ENCODE measurements at places on chromosomes 12 and 14.

- no peak for DNase-seq
Observed at GRCh38 chr12:108896336-108896735, 16.4 kb downstream of the DAO start.

- DNase-seq = peak; percentile 65
Observed at GRCh38 chr12:86261142-86261541, 5.0 kb upstream of the MGAT4C start.

DNA sequence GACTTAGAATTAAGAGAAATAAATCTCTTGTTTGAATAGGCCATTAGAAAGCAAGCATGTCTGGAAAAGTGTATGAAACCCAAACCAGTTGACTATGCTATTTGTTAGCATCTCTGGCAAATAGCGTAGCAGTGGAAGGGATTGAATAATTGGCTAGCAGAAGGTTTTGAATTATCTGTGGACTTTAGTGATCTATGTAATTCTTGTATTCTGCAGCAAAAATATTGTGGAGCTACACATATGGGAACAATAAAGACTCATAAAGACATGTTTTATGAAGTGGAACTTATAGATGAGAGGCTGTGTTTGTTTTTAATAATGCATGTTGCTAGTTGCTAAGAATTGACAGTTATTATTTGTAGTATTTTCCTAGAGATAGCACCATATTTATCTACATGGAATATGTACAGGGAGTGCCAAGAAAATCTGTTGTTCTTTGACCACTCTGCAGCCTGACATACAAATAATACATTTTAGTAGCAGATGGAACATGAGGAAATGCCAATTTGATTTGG, 4.7 kb downstream of the SRGAP1 start:
- no peak for DNase-seq

DNA sequence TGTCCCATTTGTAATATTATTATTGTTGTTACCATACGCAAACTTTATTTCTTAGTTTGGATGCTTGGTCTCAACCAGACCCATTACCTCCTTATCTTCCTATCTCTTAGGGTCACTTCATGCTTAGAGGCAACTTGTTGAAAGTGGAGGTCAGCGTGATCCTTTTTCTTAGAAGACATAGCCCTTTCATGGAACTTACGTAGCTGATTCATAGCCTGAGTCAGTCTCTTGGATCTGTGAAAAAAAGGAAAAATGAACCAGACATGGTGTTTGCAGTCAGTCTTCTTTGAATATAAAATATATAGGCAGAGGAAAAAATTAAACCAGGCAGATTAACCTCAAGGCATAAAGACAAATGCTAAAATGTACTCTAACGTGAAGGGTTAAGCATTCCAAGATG, 613.7 kb downstream of the DIO2 start:
- DNase-seq = peak; percentile 73

DNA sequence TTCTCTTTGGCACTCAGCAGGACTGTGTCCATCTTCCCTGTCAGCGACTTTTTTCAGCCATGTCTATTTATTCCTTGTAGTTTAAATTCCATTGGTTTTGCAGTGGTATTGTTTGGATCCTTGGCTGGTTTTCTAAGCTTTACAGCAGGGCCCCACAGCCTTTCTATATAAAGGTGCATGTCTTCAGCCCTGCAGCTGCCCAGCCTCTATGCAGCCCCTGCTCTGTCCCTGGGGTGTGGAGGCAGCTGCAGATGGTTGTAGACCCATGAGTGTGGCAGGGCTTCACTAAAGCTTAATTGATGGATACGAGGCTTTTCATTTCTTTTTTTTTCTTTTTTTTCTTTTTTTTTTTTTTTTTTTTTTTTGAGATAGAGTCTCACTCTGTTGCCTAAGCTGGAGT, 29.7 kb downstream of the SFSWAP start:
- no peak for DNase-seq

DNA sequence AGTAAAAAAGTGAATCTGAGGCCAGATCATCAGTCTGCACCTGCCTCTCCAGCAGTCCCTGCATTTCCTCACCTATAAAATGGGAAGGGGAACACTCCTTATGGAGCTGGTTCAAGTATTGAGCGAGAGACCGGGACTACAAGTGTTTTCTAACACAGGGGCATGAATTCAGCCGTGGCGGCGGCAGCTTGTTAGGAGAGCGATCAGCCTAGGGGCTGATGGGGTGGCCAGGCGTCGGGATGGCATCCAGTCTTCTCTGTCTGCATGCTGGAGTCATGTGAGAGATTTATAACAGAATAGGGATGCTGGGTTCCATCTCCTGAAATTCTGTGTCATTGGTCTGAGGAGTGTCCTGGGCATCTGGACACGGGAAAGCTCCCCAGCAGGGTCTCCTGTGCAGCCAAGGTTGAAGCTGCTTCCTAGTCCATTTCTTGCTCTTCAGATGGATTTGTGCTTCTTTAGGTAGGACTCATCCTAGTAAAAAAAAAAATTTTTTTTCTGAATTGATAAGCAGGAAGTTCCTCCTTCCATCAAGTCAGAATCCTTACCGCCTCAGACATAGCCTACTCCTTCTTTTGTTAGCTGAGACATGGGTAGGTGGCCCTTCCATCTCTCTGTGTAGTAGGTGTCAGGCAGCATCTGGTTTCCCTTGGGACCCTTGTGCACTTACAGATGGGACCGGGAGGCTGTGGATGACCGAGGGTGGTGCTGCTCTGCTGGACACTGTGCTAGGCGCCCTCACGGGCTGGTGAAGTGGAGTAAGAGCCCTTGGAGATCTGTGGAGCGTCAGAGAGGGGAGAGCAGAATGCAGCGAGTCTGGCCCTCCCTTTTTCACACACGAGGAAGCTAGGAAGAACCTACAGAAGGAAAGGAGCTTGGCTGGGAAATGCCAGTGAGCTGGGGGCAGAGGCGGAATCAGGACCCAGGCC, 146.7 kb downstream of the TSPAN9 start:
- DNase-seq = no peak

GRCh38 chr12:132715874-132716273, 5.2 kb downstream of the PGAM5 start:
- no peak for DNase-seq

GRCh38 chr12:29155079-29155478, 6.0 kb downstream of the FAR2 start:
- no peak for DNase-seq

DNA sequence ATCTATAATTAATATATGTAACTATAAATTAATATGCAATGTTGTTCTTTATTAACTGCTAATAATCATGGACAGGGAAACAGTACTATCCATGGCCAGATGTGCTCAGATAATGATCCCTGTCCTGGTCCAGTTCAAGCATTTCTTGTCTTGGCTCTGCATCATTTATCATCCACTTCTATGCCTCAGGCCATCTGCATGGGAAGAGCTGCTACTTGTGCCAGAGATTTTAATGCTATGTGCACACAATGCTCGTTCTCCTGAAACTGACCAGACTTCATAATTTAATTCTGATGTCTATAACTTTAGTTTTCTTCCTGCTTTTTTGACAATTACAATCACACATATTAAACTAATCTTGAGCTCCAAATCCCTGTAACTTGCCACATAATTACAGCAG, 11.2 kb upstream of the TMX1 start:
- DNase-seq = no peak

DNA sequence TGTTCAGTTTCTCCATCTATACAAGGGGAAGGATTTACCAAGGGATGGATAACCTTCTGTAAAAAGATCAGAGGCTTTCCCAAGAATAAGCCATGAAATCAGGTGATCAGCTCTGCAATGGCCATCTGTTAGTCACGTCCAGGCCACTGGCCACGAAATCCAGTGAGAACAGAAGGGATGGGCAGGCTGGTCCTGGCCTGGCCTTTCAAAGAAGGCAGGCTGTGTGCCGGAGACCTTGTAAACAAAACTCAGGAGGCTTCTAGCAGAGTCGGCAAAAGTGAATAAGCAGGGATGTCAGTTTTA, 68.5 kb downstream of the RNF34 start:
- no peak for DNase-seq

GRCh38 chr12:50603817-50604639, 99.2 kb downstream of the DIP2B start:
- peak; percentile 97 for DNase-seq

DNA sequence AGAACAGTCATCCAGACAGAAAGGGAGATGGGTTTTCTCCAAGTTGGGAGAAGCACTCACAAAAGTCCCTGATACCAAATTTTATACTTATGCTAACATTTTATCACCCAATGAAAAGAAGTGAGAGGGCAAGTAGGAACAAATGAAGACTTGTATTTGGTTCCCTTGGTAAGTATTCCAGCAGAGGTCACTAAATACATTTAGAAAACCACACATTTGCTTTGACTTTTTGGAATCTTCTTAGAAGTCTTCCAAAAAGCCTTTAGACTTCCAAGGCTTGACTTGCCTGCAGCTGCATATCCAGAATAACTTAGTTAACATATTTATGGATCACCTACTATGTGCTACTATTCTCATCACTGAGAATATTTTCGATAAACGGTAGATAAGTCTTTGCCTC, 3.1 kb upstream of the GYS2 start:
- DNase-seq = peak; percentile 41

DNA sequence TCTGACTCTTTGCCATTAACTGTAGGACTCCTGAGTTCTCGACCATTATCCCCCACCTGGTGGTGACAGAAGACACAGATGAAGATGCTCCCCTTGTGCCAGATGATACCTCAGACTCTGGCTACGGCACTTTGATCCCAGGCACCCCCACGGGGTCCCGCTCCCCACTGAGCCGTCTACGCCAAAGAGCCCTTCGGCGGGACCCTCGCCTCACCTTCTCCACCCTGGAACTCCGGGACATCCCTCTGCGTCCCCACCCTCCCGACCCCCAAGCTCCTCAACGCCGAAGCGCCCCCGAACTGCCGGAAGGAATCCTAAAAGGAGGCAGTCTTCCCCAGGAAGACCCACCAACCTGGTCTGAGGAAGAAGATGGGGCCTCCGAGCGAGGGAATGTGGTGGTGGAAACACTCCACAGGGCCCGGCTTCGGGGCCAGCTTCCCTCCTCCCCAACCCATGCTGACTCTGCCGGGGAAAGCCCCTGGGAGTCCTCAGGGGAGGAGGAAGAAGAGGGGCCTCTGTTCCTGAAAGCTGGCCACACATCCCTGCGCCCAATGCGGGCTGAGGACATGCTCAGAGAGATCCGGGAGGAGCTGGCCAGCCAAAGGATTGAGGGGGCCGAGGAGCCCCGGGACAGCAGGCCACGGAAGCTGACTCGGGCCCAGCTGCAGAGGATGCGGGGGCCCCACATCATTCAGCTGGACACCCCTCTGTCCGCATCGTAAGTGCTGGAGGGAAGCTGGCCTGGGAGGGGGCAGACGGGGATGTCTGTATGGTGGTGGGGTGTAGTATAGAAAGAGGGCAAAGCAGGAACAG, 14.4 kb downstream of the TNFRSF1A start:
- DNase-seq = no peak

- DNase-seq = peak; percentile 50
Observed at GRCh38 chr12:46386877-46387629, 14.5 kb upstream of the SLC38A2 start.

- DNase-seq = no peak
Observed at GRCh38 chr12:662566-663292, 516 bp downstream of the NINJ2 start.

GRCh38 chr14:103519837-103520212, 2.8 kb downstream of the CKB start:
- no peak for DNase-seq
